ENCODE measurements at places on chromosomes 5 and 9.

- DNase-seq = no peak
Observed at GRCh38 chr9:107484117-107484723, 5.3 kb downstream of the KLF4 start.

DNA sequence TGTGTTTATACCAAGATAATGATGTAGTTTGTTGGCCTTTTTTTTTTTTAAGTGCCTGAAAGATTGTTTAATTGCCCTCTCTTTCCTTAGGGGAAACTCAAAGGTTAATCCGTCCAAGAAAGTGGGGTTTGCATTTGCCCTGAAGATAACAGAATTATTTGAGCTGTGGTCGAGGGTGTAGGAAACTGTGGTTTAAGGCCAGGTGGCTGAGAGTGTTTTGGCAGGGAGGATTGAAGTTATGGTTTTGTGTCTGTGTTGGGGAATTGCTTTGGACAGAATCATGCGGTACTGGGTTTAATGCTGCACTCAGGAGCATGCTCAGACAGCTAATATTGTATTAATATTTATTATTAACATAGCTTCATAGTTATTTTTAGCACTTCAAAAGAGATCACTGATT lies 509.8 kb downstream of the EBF1 start:
- DNase-seq = no peak

GRCh38 chr9:19640014-19640413 lies 148.8 kb downstream of the SLC24A2 start:
- DNase-seq = no peak

- no peak for DNase-seq
Observed at GRCh38 chr5:179905161-179905560, 2.5 kb downstream of the TBC1D9B start.

DNA sequence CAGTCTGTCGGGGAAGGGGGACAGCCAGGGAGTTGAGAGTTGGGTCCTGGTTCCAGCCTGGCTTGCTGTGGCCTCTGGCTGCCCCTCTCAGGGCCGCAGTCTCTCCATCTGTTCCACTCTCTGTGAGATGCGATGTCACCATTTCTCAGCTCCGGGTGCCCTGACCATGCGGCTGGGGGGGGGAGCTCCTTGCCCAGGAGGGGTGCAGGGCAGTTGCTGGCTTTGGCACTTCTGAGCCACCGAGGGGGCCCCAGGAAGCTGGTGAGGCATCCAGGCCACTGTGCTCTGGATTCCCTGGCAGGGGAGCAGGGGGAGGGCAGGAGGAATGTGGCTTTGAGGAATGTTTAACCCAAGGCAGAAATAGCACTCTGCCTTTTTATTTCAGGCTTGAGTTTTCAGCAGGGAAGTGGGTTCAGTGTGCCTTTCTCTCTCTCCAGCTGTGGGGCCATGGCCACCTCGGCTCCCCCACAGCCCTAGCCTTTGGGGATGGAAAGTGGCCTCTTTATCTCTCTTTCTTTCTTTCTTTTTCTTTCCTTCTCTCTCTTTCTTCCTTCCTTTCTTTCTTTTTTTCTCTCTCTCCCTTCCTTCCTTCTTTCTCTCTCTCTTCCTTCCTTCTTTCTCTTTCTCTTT lies 11.0 kb downstream of the NCS1 start:
- DNase-seq = no peak

All from T follicular helper cell (primary cell).